Small intestine (tissue), 16 donors: ENCODE measurements at places on chromosomes 5 and 9. TPM values are rescaled to one million over a fixed set of nuclear protein-coding genes. Genes with fewer than 3 reads are reported as not detected.

DNA sequence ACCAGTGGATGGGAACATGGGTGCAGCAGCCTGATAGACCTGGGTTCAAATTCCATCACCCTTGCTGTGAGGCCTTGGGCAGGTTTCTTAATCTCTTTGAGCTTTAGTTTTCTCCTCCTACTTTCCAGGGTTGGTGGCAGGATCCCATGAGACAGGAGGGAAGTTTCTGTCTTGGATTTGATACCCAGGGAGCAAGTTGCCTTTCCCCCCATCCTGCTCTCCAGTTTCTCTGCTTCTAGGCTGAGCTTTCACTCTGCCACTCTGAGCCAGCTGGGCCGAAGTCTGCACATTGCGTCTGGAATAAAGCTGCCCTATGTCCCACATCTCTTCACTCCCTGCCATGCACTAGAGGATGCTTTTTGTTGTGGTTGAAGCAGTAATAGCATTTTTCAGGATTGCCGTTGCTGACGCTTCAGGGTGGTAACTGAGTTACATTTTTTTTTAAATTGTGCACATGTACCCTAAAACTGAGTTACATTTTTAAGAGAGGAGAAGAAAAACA is 40.5 kb upstream of the ANGPTL2 start:
- no peaks in the 10 kb centered on the region for H3K27me3 ChIP-seq
- peaks cover 5% of the 10 kb centered on the region for H3K4me1 ChIP-seq
- H3K4me3 ChIP-seq, result no peak overlapping the region

SPINK7 gene
- 0.32 TPM for polyA plus RNA-seq

ADRA1B gene
- polyA plus RNA-seq, result 0.31 TPM

- no peak overlapping the region for H3K27ac ChIP-seq
- no peak for DNase-seq
- H3K27me3 ChIP-seq, result no peaks in the 10 kb centered on the region
Observed at GRCh38 chr9:3036333-3036700, 192.4 kb upstream of the PUM3 start.

DNA sequence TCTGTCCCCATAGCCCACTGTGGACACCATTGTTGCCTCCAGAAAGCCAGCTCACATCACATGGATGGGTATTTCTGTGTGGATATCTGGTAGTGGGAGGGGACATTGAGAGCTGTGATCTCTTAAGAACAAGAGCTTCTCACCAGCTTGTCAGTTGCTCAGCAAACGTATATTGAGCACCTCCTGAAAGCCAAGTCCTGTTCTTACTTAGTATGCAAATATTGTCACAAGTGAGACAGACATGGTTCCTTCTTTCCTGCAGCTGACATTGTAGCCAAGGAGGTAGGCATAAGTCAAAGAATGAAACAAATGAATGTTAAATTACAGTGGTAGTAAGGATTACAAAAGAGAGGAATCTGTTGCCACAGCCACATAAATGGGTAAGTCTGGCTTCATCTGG is 3.8 kb downstream of the TCOF1 start:
- H3K27me3 ChIP-seq, result no peaks in the 10 kb centered on the region
- no peak for DNase-seq
- H3K4me1 ChIP-seq, result peaks cover 2% of the 10 kb centered on the region
- H3K4me3 ChIP-seq, result no peak overlapping the region
- H3K27ac ChIP-seq, result no peak overlapping the region

DNA sequence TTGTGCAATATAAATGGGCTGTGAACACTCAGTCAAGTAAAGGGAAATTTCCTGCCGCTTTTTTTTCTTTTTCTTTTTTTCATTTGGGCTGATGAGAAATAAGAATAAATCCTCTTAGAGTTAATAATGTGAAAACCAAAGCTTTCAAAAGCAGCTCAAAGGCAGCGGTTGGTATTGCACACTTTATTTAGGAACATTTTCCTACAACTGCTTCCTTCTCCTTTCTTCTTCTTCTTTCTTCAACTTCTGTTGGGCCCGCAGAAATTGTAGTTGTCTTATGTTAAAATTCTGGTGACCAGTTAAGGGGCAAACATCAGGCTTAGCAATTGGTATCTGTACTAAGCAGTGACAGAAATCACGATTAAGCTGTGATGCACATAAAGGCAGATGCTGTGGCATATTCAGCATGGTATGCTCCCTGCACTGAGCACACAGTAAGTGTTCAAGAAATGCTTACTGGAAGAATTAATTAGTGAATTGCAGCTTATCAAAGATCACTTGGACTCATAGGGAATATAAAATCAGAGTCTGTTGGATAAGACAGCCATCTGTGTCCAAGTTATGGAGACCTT is 85.4 kb downstream of the ANKRD55 start:
- H3K27me3 ChIP-seq, result no peaks in the 10 kb centered on the region
- no peak overlapping the region for H3K4me3 ChIP-seq

DNA sequence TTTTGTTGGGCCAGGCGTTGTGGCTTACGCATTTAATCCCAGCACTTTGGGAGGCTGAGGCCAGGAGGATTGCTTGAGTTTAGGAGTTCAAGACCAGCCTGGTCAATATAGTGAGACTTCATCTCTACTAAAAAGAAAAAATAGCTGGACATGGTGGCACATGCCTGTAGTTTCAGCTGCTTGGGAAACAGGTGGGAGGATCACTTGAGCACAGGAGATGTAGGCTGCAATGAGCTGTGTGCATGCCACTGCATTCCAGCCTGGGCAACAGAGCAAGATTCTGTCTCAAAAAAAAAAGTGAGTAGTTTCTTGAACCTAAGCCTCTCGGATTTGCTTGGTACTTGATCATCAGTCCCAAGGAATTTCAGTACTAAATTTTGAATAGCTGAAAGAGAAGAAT is 26.9 kb downstream of the G3BP1 start:
- no peaks in the 10 kb centered on the region for H3K27me3 ChIP-seq
- no peaks in the 10 kb centered on the region for H3K4me1 ChIP-seq
- no peak for DNase-seq
- H3K27ac ChIP-seq, result no peak overlapping the region
- H3K36me3 ChIP-seq, result peaks cover 25% of the 10 kb centered on the region

- peak overlapping the region; percentile 87 for H3K4me3 ChIP-seq
- peak overlapping the region; percentile 89 for H3K27ac ChIP-seq
- DNase-seq, result peak; percentile 71
- H3K36me3 ChIP-seq, result peaks cover 33% of the 10 kb centered on the region
- H3K27me3 ChIP-seq, result no peaks in the 10 kb centered on the region
- H3K4me1 ChIP-seq, result peaks cover 6% of the 10 kb centered on the region
Observed at GRCh38 chr9:134065612-134066419, 2.0 kb downstream of the BRD3 start.

DDX4 gene
- polyA plus RNA-seq, result not detected

MARVELD2 gene
- 52.2 TPM for polyA plus RNA-seq

DNA sequence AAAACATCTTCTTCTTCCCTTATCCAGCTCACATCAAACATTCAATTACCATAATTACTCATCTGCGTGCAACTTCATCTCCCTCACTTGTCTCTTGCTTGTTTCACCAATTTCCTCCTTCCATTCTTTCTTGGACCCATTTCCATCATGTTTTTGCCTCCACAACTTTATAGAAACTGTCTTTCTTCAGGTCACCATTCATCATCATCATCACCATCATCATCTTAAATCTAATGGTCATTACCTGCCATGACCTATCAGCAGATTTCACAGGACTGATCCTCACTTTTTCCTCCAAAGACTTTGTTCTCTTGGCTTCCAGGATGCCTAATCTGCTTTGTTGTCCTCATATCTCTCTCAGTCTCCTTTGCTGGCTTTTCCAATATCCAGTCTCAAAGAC is 495.6 kb downstream of the DNAH5 start:
- H3K27ac ChIP-seq, result no peak overlapping the region
- H3K4me3 ChIP-seq, result no peak overlapping the region
- H3K4me1 ChIP-seq, result no peaks in the 10 kb centered on the region
- no peaks in the 10 kb centered on the region for H3K36me3 ChIP-seq
- no peak for DNase-seq

IL11RA gene
- polyA plus RNA-seq, result 20.0 TPM

SPEF2 gene
- polyA plus RNA-seq, result 1.1 TPM

GRCh38 chr9:108864446-108864845 is 2.4 kb downstream of the ACTL7A start:
- no peaks in the 10 kb centered on the region for H3K27me3 ChIP-seq
- peaks cover 4% of the 10 kb centered on the region for H3K36me3 ChIP-seq
- H3K4me3 ChIP-seq, result no peak overlapping the region
- H3K4me1 ChIP-seq, result no peaks in the 10 kb centered on the region

DNA sequence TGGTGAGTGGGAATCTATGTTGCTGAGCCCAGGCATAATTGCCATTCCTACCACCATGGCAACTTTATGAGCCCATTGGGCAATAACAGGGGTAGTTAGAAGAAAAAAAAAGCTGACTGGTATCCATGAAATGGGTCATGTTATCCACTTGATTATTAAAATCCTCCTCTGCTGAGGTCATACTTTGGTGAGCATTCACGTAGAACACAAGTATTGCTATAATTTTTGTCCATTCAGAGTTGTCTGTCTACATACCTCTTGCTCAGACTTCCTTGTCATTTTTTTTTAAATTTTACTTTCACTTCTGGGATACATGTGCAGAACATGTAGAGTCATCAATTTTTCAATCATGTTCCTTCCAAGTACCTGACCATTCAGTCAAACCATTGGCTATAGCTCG is 780.8 kb upstream of the ARRDC3 start:
- DNase-seq, result no peak
- no peak overlapping the region for H3K27ac ChIP-seq
- H3K36me3 ChIP-seq, result no peaks in the 10 kb centered on the region
- H3K4me3 ChIP-seq, result no peak overlapping the region
- H3K27me3 ChIP-seq, result no peaks in the 10 kb centered on the region

GRCh38 chr5:133962131-133962530 is 6.3 kb downstream of the C5orf15 start:
- DNase-seq, result no peak
- H3K4me3 ChIP-seq, result no peak overlapping the region
- no peak overlapping the region for H3K27ac ChIP-seq
- H3K27me3 ChIP-seq, result no peaks in the 10 kb centered on the region
- peaks cover 5% of the 10 kb centered on the region for H3K4me1 ChIP-seq

- DNase-seq, result no peak
- H3K27me3 ChIP-seq, result no peaks in the 10 kb centered on the region
- no peak overlapping the region for H3K27ac ChIP-seq
- H3K4me3 ChIP-seq, result no peak overlapping the region
Observed at GRCh38 chr9:78150312-78150982, 85.4 kb upstream of the CEP78 start.

GRCh38 chr9:114121227-114122135 is 22.4 kb upstream of the KIF12 start:
- no peak overlapping the region for H3K27ac ChIP-seq
- H3K27me3 ChIP-seq, result no peaks in the 10 kb centered on the region
- H3K36me3 ChIP-seq, result no peaks in the 10 kb centered on the region
- H3K4me3 ChIP-seq, result no peak overlapping the region
- DNase-seq, result no peak

DNA sequence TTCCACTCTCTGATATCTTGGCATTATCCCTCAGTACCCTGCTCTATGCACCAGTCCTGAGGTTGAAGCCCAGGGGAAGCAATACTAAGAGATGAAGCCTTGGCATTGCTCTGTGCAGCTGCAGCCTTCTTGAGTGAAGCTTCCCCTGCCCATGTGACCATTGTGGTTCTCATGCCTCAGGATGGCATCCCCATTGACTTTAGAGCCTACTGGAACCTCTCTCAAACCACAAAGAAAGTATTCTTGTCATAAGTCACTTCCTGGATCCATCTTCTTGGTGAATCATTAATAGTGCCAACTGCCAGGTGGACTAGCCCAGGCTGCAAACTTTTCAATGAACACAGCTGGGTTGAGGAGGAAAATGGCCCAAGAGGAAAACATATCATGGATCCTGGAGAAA is 283.9 kb upstream of the RFX3 start:
- no peaks in the 10 kb centered on the region for H3K4me1 ChIP-seq
- DNase-seq, result no peak
- H3K36me3 ChIP-seq, result no peaks in the 10 kb centered on the region

PCDHGB2 gene
- polyA plus RNA-seq, result not detected

DNA sequence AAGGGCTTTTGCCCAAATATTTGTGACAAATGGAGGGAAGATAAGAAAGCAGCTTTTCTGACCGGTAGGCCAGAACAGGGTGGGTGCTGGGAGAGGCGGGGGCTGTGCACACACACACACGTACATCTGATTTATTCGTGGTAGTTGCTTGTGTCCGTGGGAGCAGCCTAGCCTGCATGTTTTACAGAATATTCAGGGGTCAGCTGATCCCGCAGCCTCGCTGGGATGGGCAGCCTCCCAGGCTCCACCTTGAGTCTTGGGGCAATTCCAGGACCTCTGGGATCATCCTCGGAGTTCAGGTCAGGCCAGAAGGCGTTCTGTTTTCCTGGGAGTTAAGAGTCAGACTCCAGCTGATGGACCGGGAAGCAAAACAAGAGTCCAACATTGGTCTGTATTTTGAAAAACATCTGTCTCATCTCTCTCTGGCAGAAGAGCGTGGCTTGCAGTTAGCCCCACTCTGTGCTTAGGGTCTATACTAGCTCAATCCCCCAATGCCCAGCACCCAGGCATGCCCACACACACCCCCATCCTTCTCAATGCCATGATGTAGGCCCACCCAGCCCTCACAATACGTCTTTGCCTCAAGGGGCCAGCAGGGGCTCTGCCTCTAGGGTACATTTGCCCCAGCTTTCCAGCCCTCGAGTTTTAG is 210.6 kb downstream of the GOLPH3 start:
- H3K4me3 ChIP-seq, result no peak overlapping the region
- no peaks in the 10 kb centered on the region for H3K4me1 ChIP-seq
- no peaks in the 10 kb centered on the region for H3K27me3 ChIP-seq
- no peak overlapping the region for H3K27ac ChIP-seq
- H3K36me3 ChIP-seq, result no peaks in the 10 kb centered on the region

MRPL36 gene
- 66.6 TPM for polyA plus RNA-seq

DNA sequence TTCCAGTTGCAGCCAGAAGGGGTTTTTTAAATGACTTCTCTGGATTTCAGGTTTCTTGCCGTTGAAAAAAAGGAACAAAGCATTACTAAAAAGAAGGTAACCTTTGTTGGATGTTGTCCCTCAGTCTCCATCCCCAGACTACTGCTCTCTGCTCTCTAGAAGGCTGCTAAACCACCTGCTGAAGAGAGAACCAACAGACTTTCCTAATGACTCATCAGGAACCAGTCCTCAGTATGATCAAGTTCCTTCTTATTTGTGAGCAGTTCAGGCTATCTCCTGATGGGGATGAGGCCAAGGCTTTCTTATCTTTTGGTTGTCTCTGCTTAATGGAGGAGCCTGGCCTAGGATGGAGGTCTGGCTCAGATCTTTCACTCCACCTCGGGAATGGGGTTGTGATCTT is 4.1 kb downstream of the KIF4B start:
- no peak overlapping the region for H3K27ac ChIP-seq
- no peaks in the 10 kb centered on the region for H3K27me3 ChIP-seq
- no peak overlapping the region for H3K4me3 ChIP-seq
